Right lobe of liver (tissue), 6 donors: ENCODE measurements at places on chromosomes 7 and 10. TPM values are rescaled to one million over a fixed set of nuclear protein-coding genes. Genes with fewer than 3 reads are reported as not detected.

The FAM24B gene
- total RNA-seq, result 0.75 TPM

The ZNF488 gene
- not detected for total RNA-seq

The NEBL gene
- 1.6 TPM for total RNA-seq

The PIK3AP1 gene
- 197 TPM for total RNA-seq
